ENCODE measurements at places on chromosomes 12 and 14.

DNA sequence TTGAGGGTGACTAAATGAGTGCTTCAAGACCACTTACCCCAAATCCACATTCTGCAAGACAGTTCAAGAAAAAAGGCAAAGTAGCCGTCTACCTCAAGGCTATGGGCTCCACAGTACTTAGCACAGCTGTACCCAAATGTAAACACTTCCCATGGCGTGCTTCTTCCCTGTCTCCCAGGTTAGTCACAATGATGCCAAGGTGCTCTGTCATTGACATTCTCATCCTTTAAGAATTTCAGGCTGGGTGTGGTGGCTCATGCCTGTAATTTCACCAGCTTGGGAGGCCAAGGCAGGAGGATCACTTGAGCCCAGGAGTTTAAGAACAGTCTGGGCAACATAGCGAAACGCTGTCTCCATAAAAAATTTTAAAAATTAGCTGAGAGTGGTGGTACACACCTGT, 51.2 kb upstream of the CERS5 start:
- DNase-seq: no peak

DNA sequence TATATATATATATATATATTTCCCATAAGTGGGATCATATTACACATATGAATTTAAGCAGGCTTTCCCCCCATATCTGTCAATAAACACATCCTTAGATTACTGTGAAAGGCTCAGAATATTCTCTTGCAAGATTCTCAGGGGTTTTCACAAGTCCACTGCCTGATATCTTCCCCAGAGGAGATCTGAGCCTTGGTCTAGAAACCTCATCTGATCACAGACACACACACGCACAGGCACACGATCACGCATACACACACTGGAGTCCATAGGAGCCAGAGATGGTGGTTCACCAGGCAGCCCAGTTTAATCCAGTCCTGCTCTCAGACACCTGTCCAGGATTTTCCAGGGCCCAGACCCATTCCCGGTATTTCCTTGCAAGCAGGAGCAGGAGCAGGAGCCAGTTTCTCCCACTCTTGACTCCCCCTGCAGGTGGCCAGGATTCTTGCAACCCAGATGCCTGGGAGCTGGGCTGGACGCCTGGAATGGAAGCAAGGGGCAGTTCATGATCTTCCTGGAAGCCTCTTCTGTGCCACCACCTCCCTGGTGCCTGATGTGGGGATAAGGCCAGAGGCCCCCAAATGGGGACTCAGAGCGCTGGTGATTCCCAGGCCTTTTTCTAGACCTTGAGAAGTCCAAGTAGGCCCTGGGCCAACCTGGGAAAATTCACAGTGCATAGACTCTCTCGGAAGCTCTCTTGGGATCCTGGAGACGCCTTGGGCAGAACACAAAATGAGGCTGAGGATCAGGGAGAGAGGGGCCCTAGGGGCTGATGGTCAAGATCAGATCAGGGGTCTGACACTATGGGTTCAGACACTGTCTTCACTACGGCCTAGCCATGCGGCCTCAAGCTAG, 16.5 kb upstream of the KRT78 start:
- DNase-seq: no peak

DNA sequence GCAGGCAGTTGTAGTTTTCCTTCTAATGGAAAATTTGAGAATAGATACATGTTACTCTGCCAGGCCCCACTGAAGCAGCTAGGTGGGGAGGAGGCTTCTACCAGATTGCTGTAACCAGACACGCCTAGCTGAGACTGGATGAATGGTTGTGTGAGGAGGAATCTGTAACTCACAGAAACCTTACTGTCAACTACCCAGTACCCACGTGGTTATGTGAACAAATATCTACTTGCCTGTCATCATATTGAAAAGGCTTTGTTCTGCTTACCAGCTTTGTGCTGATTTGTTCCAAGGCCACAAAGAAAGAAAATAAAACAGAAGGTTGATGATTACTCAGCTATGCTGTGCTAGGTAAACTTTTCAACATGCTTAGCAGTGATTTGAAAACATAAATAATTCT, 167.2 kb downstream of the CAPZA3 start:
- no peak for DNase-seq

GRCh38 chr14:104776961-104777807, 18.4 kb downstream of the AKT1 start:
- no peak for DNase-seq

GRCh38 chr14:88545256-88545655, 9.6 kb downstream of the PTPN21 start:
- DNase-seq: no peak

DNA sequence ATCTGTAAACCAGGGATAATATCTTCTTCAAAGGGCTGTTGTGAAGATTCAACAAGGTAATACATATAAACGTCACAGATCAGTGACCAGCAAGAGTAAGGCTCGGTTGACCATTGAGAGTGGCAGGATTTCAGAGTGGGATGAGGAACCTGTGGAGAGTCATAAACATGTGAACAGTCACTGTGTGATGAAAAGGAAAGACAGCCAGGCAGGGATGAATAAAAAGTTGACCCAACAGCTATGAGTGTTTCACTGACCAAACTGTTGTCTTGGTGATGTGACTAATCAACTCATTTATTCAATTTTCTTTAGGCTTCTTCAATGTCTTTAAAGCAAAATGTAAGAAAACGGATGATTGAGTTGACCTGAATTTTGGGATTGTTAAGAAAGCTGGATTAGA, 8.6 kb upstream of the FRMD6 start:
- no peak for DNase-seq

DNA sequence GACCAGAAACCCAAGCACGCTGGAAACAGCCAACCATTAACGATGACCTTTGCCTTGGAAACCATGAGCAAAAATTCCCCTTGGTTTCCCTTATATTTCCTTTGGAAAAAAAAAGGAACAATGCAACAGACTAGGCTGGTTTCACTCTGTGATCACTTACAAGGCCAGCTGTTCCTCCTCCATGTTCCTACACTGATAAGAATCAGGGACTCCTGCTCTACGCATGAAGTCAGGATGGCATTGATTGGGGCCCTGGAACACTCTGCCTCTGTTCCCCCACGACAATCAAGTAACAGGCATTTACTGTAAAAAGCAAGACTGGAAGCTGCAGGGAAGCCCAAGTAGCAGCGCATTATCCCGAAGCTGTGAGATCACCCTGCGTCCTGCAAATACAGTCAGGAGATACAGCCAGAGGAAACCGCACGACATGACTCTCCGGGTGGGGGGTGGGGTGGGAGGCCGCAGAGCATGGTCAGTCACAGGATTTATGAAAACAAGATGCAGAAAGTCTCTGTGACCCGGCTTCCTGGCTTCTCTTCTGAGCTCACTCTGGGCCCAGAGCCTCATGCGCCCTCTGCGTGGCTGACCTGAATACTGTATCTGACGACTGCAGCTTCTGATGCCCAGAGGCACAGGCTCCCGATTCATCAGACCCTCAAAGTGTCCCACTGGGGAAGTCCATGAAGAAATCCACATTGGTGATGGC, 31.1 kb downstream of the SSH1 start:
- DNase-seq: no peak

- DNase-seq: peak; percentile 43
These were observed 73.8 kb downstream of the SUSD6 start for GRCh38 chr14:69685218-69685616.

DNA sequence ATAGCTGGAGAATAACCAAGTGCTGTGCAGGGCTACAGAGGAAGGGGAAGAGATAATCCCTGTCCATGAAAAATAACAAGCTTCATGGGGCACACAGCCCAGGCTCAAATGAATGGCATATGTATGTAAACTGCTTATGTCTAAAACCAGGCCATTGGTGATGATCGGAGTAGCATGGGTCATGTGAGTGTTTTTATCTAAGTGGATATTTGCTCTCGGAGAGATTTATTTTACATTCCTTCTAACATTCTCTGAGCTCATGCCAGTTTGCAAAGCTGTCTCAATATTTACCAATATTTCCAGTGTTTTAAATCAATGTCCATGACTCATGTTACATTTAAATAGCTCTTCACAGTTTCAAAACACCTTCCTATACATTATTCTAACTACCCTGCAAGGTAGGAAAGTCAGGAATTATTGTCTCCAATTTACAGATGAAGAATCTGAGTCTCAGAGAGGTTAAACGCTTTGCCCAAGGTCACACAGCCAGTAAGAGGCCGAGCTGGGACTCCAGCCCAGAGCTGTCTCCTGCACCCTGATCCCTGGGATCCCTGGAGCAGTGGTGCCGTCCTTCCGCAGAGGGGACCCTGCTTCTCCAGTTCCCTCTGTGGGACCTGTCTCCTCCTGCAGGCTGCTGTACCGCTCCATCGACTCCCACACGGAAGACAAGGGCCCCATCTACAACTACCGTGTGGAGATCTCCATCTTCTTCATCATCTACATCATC, 186.7 kb upstream of the FKBP4 start:
- DNase-seq: no peak

DNA sequence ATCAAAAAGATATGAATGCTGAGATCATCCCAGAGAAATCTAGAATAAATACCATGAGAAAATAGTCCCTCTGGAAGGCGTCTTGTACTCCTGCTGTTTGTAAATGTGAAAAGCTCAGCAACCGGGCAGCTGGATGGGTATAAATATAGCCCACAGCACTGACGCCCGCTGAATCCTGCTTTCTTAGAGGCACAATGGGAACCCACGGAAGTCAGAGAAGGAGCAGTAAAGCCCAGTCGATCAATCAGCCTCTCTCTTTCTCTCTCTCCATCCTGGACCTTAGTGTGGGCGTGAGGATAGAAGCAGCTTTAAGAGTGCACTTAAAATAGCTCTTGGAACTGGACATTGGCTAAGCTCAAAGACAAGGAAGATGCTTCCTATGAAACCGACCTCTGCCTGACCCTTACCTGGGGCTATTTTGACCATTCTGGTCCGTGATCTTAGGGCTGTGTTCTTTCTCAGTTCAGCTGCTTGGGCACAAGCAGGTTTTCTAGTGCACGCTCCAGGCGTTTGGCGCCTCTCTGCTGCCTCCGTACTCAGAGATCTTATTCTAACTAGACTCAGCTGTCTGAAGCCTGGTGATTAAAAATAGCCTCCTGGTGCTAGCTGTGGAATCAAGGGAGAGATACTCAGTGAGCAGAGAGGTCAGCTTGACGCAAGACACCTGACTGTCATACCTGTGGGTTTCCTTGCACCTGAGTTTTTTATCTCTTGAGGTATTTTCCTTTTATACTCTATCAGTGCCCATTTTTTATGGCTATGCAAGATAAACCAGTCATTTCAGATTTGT, 144.6 kb downstream of the ETV6 start:
- no peak for DNase-seq

Data from stimulated activated CD4-positive, alpha-beta T cell treated with anti-CD3 and anti-CD28 coated beads, Interleukin-4, amount 100 ng/mL, for 4 hours (primary cell).